DMS79 treated with DMSO at 0.1 percent for 48 hours (cell line): ENCODE measurements at places on chromosomes 1 and 21.

DNA sequence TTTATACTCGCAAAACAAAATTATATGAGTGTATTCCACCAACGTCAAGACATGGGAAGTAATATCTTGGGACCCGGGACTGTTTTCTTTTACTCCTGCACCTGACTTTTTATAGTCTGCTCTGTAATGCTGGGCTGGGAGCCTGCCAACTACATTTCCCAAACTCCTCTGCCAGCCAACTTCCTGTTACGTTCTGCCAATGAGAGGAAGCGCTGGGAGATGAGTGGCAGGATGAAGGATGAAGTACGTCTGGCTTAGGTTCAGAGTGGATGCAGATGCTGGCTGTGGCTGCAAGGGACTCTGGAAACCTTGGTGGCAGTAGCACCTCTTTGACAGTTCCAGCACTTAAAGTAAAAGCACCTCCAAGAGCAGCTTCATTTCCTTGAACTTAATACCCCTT is 59.6 kb downstream of the USP24 start:
- DNase-seq: no peak

DNA sequence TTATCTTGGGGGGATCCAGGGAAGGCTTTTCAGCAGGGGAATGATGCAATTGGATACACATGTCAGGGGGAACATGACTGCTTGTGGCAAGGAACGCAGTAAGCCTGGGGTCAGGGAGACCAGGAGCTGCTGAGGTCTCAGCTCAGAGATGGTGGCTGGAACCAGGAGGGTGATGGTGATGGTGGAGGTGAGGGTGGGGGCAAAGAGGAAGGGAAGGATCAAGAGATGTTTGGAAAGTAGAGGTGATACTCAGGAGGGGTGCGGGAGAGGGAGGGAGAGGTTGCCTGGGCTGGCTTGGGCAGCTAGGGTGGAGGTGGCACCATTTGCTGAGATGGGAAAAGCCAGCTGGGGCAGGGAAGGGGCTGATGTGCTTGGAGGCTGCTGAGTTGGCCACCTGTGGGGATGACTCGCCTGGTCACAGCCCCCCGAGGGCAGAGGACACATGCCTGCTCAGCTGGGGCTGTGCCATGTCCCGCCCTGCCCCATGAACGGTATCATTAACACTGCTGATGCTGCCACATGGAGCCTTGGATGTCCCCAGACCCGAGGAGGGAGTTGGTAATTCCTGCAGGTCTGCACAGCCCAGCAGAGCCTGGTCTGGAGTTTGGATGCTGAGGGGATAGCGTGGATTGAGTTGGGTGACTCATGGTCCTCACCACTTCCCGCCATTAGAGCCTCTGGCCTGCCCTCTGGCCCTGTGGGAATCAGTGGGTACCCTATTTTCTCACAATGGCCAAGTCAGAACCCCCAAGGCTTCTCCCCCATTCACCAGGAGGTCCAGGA is 6.3 kb upstream of the PADI1 start:
- no peak for DNase-seq

GRCh38 chr1:116785006-116785405 is 30.8 kb downstream of the CD2 start:
- no peak for DNase-seq

- no peak for DNase-seq
Measured at GRCh38 chr1:7251454-7251800, 466.2 kb downstream of the CAMTA1 start.
